ENCODE measurements at places on chromosomes 2 and 18.

DNA sequence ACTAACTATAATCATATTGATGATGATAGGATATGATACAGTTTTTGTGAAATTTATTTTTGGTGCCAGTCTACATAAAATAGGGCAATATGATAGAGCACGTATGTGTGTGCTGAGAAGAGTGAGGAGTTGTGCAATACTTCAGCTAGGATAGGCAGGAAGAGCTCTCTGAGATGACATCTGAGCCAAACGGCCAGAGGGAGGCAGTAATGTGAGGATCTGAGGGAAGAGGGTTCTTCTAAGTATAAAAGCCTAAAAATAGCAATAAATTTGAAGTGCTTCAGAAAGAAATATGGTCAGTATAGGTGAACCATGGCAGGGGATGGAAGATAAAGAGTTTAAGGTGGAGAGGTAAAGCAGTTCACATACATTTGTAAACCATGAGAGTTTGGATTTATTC lies 102.5 kb downstream of the OLA1 start:
- DNase-seq, result no peak

- DNase-seq, result no peak
These were observed 357.9 kb downstream of the DPP10 start for GRCh38 chr2:114800371-114800770.

DNA sequence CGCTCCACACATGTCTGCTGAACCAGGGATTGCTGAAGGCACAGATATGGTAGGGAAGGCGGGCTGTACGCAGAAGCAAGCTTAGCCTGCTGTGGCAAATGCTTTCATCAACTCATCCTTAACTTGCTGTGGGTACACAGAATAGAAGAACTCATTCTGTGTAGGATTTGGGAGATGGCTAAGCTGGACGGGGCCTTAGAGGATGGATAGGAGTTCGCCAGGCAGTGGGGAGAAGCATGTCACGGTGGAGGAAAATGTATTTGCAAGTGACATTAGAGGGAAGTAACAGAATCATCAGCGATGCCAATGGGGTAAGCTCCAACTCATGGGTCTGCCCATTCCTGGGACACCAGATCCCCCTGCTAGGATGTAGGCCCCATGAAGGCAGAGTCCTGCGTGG lies 96.7 kb upstream of the SMIM21 start:
- no peak for DNase-seq

DNA sequence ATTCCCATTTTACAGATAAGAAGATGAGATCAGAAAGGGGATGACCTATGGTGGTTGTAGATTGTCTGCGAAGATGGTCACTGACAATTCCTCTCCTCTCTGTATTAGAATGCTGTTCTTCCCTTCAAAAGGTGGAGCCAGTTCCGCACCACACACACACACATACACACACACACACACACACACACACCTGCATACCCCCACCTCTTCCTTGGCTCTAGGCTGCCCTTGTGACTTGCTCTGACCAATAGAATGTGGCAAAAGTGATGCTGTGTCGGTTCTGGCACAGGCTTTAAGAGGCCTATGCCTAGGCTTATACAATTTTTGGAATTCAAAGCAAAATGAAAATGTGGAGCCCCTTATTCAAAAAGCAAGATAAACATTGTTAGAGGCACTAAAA lies 88.0 kb downstream of the ZFP36L2 start:
- DNase-seq, result no peak

Measured in central memory CD8-positive, alpha-beta T cell (primary cell).